Ovary (tissue), 10 donors: ENCODE measurements at places on chromosomes 3 and 15. TPM values are rescaled to one million over a fixed set of nuclear protein-coding genes. Genes with fewer than 3 reads are reported as not detected.

CPEB1 gene
- total RNA-seq = 14.4 TPM

UBAP1L gene
- total RNA-seq = 9.4 TPM

HTR3E gene
- not detected for total RNA-seq

FOXL2NB gene
- 35.8 TPM for total RNA-seq

AP3B2 gene
- 0.60 TPM for total RNA-seq

TP63 gene
- 0.69 TPM for total RNA-seq

SMCO1 gene
- total RNA-seq = not detected

VPS39 gene
- total RNA-seq = 58.1 TPM

GOLGA6L26 gene
- not detected for total RNA-seq

HHLA2 gene
- total RNA-seq = not detected

ARPP21 gene
- total RNA-seq = not detected

KCNAB1 gene
- 2.1 TPM for total RNA-seq

RPUSD3 gene
- 25.4 TPM for total RNA-seq

CHRNB4 gene
- total RNA-seq = not detected

PARP14 gene
- total RNA-seq = 29.6 TPM

AADAC gene
- not detected for total RNA-seq

SLC30A4 gene
- 7.5 TPM for total RNA-seq

LRRN1 gene
- 15.4 TPM for total RNA-seq

DUOXA2 gene
- total RNA-seq = not detected

IQCF5 gene
- not detected for total RNA-seq
